OCI-LY7 (cell line): ENCODE measurements at places on chromosomes 7 and 10.

DNA sequence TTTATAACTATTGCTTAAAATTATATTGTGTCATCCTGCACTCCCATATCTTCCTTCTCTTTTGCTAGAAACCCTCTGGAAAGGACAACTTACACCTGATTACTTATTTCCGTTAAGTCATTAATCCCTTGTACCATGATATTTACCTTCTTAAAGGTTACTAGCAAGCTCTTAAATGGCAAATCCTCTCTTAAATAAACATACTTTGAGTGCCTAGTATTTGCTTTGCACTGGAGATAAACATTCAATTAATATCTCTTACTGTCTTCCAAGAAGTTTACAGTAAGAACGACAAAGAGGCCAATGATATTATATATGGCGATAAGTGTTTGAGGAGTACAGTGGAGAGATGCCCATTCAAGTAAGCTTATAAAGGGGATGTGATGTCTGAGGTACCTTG, 278.3 kb downstream of the HGF start:
- no peak for DNase-seq

- no peak for DNase-seq
Observed at GRCh38 chr7:142498364-142498763, 240.5 kb upstream of the PRSS58 start.

GRCh38 chr10:12921163-12921562, 80.3 kb downstream of the CCDC3 start:
- DNase-seq, result no peak

DNA sequence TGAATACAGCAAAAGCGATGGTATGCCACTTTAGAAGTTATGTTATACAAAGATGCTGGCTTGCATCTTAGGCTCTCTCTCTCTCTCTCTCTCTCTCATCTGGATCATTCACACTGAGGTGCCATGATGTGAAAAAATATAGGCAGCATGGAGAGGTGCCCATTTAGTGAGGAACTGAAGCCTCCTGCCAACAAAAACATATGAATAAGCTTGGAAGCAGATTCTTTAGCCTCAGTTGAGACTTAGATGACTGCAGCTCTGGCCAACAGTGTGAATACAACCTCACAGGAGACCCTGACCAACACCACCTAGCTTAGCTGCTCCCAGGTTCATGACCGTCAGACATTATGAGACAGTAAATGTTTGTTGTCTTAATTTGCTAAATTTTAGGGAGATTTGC, 560.1 kb upstream of the LRRTM3 start:
- DNase-seq, result no peak

- no peak for DNase-seq
Observed at GRCh38 chr7:155916926-155917655, 104.8 kb upstream of the SHH start.

DNA sequence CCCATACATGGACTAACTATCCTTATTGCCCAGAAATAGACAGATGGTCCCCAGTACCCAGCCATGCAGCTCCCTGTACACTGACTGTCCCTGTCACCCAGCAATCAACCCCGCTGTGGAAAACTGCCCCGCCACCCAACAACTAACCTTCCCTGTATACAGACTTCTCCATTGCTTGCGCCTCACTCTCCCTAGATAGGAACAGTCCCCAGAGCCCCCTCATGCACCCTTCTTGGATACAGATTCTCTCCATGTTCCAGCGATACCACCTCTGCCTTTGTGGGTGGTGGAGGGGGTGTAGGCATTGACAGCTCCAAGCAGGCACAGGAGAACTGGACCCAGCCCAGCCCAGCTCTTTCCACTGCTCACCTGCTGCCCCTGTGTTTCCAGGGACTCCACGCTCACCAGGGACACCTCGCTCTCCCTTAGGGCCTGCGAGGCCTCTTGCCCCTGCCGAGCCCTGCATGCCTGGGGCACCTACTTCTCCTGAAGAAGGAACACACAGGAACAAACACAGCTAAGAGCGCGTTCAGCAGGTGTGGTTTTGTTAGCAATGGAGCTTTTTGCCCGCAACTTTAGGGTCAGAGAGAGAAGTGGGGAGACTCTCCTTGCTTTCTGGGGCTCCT, 7.2 kb downstream of the SFTPD start:
- DNase-seq, result no peak

- DNase-seq, result no peak
Observed at GRCh38 chr7:47715631-47716068, 133.7 kb upstream of the TNS3 start.

GRCh38 chr7:98418636-98419315, 17.9 kb upstream of the BAIAP2L1 start:
- DNase-seq, result no peak
